ENCODE measurements at places on chromosomes 11 and 22.

DNA sequence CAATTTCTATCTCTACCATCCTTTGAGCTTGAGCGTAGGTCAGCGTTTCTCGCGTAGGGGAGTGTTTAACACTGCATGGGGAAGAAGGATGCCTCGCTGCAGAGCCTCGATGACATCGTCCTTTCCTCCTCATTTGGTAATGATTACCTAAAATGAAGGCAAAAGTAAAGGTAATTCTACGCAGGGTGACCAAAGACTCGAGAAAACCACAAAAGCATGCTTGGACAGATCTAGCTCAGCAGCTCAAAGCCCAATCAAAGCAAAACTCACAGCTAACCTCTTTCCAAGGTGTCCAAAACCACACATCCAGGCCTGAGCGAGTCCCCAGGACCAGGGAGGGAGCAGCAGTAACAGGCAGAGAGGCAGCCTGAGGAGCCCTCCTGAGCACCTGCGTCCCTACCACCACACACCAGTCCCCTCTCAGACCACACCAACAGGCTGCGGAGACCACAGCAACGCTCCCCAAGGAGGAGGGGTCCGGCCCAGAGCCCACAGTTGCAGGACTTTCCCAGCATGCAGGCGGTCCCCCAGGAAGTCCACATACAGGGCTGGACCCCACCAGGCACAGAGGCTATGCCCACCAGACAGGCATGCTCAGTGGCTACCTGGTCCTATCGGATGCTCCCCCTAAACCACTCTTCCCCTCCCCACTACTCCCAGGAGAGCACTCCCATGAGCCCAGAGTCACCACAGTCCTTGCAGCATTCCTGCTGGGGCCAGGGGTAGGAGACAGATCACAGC is 3.3 kb downstream of the BRD1 start:
- DNase-seq, result no peak

DNA sequence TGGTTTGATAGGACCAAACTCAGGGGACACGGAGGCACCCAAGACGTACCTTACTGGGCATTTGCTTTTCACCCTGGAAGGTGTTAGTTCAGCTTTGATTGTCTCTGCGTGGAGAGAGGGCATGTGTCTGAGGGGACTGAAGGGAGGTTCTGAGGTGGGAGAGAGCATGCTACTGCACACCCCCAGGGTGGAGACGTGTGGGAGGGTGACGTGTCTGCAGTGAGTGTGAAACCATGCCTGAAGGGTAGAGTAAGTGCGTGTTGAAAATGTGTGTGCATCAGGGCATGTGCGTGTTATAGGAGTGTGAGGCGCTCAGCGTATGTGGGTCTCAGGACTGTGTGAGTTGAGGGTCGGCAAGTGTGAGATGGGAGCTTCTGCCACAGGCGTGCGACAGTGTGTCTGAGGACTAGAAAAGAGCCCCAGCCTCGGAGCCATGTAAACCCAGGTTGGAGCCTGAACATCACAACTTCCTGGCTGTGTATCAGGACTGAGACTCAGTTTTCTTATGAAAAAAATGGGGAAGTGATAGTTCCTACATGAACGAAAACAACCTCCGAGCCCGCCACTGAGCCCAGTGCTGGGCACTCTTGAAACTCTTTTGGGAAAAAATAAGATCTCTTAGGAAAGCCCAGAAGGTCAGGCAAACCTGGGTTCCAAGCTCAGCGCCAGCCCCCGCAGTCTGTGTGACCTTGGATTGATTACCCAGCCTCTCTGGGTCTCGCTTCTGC is 11.8 kb upstream of the KCNJ11 start:
- DNase-seq, result no peak

- DNase-seq, result no peak
Observed at GRCh38 chr11:79508461-79508860, 67.6 kb upstream of the TENM4 start.

DNA sequence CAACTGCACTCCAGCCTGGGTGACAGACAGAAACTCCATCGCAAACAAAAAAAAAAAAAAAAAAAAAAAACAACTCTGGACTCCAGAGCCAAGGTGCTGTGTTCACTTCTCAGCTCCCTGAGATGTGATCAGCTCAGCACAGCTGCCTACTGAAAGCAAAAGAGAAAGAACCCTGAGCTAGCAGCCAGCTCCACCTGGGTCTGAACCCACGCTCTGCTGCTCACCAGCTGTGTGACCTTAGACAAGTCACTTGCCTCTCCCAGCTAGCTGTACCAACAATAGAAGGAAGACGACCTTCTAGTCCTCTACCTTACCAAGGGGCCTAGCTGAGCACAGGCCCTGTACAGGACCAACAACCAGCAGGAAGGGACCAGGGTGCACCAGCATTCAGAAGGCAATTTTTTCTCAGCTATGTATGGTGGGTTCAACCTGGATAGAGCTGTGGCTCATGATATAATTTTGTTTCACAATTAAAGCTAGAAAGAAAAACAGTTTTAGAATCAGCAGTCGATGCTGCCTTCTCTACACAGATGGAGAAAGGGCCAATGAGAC is 3.8 kb downstream of the DGCR2 start:
- no peak for DNase-seq

DNA sequence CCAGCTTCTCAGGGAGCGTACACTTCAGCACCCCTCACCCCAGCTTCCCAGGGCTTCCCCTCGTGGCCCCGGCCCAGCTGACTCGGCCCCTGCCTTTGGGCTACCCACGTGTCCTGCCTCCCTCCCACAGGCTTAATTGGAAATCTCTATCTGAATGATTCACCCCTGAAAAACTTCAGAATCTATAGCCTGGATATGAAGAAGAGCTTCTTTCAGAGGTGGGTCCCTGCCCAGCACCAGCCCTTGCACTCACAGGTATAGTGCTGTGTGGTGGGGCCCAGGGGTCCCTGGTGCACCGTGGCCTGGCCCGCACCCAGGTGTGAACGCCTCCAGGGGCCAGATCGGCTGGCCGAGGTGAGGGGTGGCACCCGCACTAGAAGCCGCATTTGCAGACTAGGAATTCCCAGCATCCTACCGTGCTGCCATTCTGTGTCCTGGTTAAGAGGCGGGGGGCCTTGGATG is 38.4 kb downstream of the B3GAT1 start:
- DNase-seq, result no peak

DNA sequence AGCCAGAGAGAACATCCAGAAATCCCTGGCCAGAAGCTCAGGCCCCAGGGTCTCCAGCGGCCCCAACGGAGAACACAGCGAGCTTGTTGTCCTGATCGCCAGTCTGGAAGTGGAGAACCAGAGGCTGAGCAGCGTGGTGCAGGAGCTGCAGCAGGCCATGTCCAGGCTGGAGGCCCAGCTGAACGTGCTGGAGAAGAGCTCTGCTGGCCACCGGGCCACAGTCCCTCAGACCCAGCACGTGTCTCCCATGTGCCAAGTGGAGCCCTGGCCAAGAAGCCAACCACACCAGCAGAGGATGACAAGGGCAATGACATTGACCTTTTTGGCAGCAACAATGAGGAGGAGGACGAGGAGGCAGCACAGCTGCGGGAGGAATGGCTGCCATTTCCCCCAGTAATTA is 20.6 kb upstream of the SCGB1D1 start:
- DNase-seq, result no peak

GRCh38 chr22:29480512-29481264 is 670 bp downstream of the NEFH start:
- no peak for DNase-seq

GRCh38 chr11:46120346-46121300 is 631 bp downstream of the PHF21A start:
- no peak for DNase-seq

DNA sequence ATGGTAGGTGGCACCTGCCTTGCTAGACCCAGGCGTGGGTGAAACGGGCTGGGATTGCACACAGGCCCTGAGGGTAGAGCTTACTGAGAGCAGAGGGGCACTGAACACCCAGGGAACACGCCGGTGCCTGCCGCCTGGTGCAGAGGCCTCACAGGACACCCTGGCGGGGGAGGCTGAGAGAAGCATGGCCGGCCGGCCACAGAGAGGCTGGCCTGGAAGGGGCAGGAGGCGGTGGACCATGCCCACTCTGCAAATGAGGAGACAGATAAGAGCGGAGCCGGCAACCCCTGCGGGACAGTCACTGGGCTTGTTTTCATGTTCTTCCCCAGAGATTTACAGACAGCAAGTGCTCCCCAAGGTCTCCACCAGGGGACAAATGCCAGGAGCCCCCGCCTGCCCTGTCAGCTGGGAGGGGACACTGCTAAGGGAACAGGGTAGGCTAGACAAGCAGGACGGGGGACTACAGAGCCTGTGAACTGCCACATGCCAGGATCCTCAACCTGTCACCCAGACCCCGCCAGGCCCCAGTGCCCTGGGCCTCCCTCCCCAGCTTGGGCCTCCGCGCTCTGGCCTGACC is 38.5 kb upstream of the TCF20 start:
- no peak for DNase-seq

DNA sequence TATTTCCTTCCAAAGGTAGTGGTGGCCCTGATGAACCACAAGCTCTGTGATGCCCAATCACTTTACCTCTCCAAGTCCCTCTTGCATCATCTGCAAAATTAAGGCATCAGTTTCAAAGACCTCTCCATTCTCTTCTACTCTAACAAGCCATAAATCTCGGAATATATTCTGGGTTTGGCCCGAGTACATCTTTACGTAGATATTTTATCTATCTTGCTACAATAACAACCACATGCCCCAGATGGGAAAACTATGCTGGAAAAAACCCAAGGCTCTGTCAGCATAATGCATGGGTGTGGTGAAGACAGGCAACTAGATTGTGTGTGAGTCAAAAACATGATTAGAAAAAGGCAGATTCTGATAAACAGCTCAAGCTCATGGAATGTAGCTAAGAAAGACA is 228.2 kb upstream of the BLID start:
- no peak for DNase-seq

DNA sequence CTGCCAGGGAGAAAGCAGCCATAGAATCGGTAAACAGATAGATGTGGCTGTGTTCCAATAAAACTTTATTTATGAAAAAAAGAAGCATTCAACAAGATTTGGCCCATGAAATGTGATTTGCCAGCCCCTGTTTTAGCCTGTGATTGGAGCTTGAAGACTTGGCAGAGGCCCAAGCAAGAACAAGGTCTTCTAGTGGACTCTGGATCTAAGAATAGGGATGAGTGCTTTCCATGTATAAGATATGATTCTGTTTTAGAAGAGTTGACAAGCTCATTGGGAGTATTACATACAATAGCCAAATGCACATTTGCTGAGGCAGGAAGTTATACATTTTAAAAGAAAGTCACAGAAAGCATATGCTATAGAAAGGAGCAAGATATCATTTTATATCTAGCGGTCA is 175.6 kb upstream of the LUZP2 start:
- DNase-seq, result no peak

- DNase-seq, result no peak
Observed at GRCh38 chr22:24578355-24579257, 14.3 kb downstream of the LRRC75B start.

DNA sequence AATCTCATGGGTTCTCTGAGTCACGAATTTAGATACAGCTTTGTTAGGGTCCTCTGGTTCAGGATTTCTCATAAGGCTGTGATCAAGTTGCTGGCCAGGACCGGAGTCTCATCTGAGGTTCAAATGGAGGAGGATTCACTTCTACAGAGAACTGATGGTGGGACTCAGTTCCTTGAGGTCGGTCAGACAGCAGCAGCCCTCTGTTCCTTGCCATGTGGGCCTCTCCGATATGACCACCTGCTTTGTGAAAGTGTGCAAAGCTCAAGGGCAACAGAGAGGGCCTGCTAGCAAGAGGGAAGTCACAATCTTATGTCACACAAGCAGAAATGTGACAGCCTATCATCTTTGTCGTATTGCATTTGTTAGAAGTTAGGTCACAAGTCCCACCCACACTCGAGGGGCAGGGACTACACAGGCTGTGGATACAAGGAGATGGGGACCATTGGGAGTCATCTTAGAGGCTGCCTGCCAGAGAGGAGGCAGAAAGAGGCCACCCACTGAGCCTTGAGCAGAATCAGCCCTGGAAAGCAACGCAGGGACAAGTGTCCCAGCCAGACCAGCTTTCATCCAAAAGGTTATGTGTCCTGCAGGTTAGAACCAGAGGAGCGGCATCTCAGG is 34.5 kb downstream of the RPUSD4 start:
- DNase-seq, result no peak

DNA sequence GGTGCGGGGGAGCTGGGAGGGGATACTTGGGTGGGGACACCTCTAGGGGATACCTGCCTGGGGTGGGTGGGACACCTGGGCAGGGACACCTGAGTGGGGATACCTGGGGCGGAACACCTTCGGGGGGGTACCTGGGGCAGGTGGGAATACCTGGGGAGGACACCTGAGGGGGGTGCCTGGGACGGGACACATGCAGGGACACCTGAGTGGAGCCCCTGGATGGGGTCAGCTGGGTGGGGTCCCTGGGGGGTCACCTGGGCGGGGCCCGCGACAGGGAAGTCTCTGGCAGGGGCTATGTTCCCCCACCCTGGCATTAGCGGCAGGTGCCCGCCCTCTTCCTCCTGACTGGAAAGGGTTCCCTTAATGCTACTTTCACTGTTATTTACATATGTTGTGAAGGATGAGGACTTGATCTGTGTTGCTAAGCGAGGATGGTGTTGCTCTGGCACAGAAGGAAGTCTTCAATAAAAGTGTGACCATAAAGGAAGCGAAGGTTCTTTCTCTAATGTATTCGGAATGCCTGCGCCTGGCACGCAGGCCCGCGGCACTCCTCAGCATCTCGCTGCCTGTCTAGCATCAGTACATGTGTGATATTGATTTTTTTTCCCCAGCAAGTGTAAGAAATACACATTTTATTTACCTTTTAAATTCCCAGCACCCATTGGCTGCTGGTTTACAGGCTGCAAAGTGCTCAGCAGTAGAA is 801.7 kb downstream of the BRD1 start:
- DNase-seq, result no peak

DNA sequence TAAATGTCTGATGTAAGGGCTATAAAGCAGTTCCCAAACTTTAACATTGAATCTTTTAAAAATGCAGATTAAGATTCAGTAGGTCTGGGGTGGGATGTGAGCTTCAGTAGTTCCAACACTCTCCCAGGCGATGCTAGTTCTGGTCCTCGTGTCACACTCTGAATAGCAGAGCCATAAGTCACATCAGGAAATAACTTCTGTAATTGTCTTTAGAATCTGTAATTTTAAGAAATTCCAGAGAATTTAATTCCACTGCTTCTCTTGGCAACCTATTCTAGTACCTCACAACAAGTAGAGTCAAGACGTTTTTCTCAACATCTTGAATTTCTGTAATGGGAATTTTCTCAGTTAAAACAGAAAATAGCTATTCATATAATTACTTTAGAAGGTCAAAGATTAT is 223.1 kb downstream of the TMEM135 start:
- DNase-seq, result no peak

GRCh38 chr11:69114362-69114761 is 41.4 kb upstream of the SMIM38 start:
- no peak for DNase-seq

- no peak for DNase-seq
Observed at GRCh38 chr11:104338186-104338585, 174.2 kb upstream of the PDGFD start.
